Ecto neural progenitor cell (in vitro differentiated cells): ENCODE measurements at places on chromosomes 7 and 10.
A peak's percentile ranks its signal among the peaks of the same experiment; 100 is the strongest.

DNA sequence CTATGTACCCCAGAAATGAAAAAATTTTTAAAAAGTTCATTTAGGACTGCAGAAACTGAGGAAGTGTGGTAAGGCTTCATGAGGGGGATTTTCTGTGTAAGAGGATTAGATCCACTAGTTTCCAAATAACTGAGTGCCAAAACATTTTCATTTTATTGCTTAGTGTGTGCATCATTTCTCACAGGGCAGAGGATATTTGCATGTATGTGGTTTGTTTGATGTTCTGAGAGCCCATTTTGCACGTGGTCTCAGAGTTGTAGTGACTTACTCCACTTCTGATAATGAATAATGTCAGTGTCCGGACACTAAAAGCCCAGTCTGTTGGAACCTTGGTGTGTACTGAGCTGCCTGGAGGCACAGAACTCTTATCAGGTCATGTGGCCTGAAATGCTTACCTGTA lies 299.9 kb downstream of the AUTS2 start:
- DNase-seq: no peak

- no peak for DNase-seq
Measured at GRCh38 chr10:124129471-124129870, 36.1 kb upstream of the CHST15 start.

- no peak for DNase-seq
Measured at GRCh38 chr7:140635345-140635744, 5.3 kb downstream of the DENND2A start.

DNA sequence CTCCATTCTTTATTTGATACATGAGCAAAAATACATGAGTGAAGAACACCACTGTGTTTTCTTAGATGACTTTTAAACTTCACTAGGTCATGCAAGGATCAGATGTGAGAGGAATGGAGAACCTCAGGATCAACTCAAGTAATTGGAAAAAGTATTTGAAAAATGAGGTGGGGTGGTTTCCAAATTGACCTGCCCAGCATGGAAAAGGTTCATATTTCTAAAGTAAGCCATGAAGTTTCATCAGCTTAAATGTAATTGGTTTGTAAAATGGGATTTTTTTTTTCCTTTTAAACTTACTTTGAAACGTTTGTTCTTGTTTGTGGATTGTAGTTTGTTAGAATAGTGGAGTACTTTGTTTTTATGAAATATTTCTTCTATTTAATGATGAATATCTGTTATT lies 134.8 kb downstream of the MLLT10 start:
- DNase-seq: no peak

GRCh38 chr7:157499121-157499834 lies 162.5 kb downstream of the DNAJB6 start:
- DNase-seq: no peak

DNA sequence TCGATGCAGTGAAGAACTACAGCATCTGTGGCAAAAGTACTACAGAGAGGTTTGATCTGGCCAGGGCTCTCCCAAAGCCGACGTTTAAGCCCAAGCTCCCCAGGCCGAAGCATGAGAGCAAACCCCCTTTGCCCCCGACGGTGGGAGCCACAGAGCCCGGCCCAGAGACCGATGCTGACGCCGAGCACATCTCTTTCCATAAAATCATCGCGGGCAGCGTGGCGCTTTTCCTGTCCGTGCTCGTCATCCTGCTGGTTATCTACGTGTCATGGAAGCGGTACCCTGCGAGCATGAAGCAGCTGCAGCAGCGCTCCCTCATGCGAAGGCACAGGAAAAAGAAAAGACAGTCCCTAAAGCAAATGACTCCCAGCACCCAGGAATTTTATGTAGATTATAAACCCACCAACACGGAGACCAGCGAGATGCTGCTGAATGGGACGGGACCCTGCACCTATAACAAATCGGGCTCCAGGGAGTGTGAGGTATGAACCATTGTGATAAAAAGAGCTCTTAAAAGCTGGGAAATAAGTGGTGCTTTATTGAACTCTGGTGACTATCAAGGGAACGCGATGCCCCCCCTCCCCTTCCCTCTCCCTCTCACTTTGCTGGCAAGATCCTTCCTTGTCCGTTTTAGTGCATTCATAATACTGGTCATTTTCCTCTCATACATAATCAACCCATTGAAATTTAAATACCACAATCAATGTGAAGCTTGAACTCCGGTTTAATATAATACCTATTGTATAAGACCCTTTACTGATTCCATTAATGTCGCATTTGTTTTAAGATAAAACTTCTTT lies 2.3 kb downstream of the LRRTM3 start:
- DNase-seq: peak; percentile 52

GRCh38 chr10:92829786-92830377 lies 18.4 kb upstream of the EXOC6 start:
- DNase-seq: no peak

DNA sequence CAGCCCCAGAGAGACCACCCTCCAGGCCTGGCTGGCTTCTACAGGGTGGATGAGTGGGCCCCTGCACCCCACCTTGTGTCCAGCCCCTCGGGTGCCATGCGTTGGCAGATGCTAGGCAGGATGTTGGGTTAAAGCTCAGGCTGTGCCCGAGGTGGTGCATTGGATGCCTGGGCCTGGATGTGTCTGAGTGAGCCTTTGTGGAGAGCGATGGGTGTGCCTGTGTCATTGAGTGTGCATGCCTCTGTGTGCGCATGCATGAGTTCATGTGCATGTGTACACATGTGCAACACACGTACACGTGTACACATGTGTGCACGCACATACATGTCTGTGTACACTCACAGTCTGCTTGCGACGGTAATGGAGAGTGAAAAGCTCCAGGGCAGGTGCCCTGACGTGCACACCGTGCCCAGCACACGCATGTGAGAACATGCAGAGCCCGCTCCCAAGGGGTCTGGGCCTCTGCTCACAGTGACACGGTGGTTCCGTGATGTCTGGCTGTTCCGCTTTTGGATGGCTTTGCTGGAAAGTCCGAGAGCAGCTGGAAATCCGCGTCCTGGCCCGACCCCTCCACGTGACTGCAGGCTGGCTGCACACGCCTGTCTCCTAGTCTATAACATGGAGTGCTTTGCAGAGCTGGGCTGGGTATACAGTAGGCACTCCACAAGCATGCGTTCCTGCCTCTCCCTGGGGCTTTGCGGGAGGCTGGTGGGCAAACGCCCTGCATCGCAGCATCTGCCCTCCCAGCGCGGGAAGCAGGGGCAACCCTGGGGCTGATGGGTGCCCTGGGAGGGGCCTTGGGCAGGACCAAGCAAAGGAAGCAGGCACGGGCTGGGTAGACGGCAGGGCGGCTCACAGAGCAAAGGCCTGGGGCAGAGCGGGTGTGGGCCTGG lies 36.9 kb downstream of the ELFN1 start:
- DNase-seq: peak; percentile 29
